ENCODE measurements at places on chromosomes 7 and 10.

DNA sequence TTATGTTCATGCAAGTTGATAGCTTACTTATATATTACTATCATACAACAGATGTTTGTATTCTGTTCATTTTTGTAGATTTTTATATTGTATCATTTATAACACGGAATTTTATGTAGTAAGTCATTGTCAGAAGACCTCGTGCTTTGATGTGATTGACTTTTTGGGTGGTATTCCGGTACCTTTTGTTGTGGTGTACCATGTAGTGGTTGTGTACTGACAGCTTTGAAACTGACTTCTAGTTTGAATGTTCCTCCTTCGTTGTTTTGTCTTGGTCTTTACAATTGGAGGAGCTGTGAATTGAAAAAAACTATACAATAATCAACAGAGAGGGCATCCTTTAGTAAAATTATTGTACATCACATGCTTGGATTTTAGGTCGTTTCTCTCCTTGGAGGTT lies 61.5 kb downstream of the WAC start:
- DNase-seq, result no peak

- no peak for DNase-seq
Measured at GRCh38 chr10:122498521-122498920, 37.2 kb downstream of the HTRA1 start.

- no peak for DNase-seq
Measured at GRCh38 chr10:56823849-56824248, 462.8 kb upstream of the ZWINT start.

DNA sequence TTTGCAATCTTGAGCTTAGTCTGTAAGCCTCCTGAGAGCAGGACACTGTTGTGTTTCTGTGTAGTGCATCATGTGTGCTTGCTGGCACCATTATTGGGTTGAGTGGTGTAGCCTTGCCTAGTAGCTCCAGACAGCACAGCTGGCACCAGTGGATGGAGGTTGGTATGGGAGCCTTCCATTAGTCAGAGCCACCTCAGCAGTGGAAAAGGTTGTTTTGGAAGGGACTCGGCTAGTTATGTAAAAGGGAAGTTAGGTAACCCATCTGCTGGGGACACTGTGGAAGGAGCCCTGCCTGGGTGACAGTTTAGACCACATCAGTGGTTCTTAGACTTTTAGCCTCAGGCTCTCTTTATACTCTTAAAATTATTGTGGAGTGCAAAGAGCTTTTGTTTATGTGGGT lies 16.3 kb downstream of the MINDY4 start:
- DNase-seq, result no peak

- peak; percentile 60 for DNase-seq
Measured at GRCh38 chr10:132698761-132699391, 87.1 kb downstream of the NKX6-2 start.

DNA sequence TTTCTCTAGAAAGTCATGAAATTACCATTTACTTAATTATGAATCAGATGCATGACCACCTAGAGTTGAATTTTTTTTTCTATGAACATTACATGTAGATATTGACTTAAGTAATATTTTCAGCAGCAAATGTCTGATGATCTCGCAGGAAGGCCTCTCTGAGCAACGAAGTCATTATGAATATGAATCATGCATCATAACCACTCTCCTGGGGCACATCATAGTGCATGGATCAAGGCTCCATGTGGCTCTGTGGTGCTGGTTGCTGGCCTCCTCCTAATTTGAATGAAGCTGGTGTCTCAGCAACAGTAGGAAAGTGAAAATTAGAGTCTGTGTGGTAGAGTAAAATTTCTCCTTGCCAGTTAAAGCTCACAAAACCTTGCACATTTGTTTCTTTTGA lies 121.4 kb upstream of the INHBA start:
- no peak for DNase-seq

DNA sequence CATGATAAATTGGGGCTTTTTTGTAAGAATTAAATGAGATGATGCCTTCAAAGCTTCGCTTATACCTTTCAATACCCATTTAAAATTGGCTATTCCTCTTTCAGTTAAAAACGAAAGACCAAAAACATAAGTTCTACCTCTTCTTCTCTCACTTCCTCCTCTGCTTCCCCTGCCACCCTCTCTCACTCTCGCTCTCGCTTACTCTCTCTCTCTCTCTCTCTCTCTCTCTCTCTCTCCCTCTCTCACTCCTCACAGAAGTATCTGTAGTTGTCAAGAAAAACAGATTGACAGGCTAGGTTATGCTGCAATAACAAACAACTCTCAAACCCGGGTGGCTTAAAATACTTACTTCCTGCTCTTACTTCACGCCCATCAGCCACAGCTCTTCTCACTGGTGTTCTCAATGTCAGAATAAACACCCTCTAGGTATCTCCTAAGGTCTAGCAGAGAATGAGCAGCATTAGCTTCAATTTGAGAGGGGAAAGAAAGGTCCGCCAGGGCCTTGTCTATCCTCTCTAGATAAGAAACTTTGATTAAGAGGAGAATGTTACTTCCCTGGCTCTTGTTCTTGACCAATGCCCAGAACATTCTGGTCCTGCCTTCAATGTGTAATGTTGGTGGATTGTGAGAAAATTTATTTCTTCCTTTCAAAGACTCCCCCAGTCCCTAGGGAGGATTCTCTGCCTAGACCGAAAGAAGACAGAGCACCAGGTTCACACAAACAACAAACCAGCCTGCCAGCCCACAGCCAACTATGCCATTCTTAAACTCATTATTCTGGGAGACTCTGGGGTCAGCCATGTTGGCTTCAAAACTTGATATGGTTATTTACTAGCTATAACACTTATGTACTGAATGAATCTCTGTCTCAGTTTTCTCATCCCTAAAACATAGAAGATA lies 1028.7 kb downstream of the XPNPEP1 start:
- DNase-seq, result no peak

- no peak for DNase-seq
Measured at GRCh38 chr10:16768702-16769101, 48.5 kb downstream of the RSU1 start.

GRCh38 chr7:68922850-68923249 lies 675.4 kb upstream of the AUTS2 start:
- no peak for DNase-seq

DNA sequence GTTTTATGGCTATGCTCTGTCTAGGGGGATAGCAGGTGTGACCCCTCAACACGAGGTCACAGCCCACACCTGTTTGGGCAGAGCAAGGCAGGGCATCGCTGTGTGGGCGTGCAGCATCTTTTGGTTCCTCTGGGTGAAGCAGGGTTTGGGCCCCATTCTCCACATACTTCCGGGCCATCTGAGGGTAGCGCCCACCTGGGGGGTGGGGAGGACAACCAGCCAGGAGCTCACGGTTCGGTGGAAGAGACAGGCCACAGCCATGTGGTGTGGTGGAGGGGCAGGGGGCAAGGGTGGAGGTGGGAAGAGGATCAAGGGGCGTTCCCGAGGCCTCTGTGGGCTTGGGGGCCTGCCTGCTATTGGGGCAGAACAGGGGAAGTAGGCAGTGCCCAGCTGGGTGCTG lies 2.4 kb downstream of the SH2B2 start:
- no peak for DNase-seq

DNA sequence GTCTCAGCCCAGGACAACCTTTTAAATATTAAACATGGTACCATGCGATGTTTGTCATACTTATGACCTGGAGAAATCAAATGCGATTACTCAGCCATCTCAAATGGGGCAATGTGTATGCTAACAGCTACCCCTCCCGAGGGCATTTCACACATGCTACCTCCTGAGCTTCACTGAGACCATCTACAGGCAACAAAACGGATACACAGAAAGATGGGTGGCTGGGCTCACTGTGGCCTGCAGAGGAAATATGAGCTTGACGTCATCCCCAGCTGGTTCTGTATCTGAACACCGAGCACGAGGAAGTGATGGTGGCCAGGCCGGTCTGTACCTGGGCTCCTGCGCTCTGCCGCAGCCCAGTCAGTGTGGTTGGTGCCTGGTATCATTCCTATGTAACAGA lies 374.3 kb downstream of the RPS24 start:
- no peak for DNase-seq

DNA sequence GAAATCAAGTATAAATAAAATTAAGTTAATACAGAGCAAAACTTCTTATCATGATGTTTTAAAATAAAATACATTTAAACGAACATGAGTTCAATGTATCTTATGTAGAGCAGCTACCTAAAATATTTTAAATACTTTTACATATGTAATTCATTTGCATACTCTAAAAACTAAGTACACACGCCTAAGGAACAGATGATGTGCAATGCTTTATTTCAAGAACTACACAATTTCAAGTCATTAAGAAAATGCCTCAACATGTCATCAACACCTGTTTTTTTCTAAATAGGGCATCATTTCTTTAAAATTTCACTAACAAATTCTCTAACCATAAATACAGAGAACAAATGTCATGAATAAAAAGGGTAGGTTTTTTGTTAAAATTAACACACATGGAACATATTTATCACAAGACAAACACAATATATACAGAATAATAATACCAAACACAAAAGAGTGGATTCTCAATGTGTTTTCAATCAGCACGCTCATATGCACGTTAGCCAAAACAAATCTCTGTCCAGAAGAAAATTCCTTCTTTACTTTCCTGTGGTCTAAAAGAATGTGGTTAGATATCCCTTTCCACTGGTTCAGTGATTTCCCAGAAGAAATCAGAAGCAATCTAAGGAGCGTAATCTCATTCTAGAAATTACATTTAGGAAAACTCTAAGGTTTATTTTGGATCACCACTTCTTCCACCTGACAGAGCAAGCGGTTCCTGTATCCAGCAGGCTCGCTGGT lies 73.0 kb upstream of the PFKP start:
- no peak for DNase-seq

- DNase-seq, result no peak
Measured at GRCh38 chr10:17805921-17806577, 3.1 kb upstream of the MRC1 start.

DNA sequence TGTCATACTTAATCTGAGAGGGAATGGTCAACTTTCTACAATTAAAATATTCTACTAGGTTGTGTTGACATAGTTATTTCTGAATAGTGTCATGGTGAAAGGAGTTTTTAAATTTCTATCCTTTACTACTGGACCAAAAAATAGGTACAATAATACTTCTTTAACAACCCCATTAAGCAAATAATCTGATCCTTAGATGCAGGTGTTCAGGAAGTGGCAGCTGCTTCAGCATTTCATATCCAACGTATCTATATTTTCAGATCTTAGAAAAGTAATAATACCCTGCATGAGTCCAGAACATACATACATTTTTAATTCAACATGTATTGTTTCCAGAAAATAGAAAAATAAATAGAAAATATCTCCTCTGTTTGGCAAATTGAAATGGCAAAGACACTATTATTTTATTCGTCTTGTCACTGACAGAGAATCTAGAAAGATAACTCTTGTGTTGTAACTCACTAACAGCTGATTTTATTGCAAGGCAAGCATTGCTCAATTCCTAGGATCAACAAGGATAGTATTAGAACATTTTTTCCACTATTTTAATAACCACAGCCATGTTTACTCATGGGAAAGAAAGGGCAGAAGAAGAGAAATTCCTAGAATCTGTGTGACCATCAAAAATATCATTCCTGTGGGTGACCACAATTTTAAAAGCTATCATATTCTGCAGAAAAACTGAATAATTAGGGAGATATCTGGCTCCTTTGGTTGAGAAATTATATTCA lies 159.3 kb upstream of the CNTNAP2 start:
- no peak for DNase-seq
